ENCODE measurements at places on chromosomes 11 and 22.

GRCh38 chr11:102267609-102268008, 49.7 kb upstream of the BIRC3 start:
- peak; percentile 68 for DNase-seq

GRCh38 chr11:45751430-45751829, 53.5 kb upstream of the SLC35C1 start:
- DNase-seq = no peak

- no peak for DNase-seq
Measured at GRCh38 chr11:36022882-36023281, 79.0 kb downstream of the LDLRAD3 start.

- DNase-seq = no peak
Measured at GRCh38 chr11:93166862-93167261, 30.9 kb downstream of the SLC36A4 start.

- DNase-seq = no peak
Measured at GRCh38 chr22:27930331-27931060, 11.4 kb upstream of the PITPNB start.

DNA sequence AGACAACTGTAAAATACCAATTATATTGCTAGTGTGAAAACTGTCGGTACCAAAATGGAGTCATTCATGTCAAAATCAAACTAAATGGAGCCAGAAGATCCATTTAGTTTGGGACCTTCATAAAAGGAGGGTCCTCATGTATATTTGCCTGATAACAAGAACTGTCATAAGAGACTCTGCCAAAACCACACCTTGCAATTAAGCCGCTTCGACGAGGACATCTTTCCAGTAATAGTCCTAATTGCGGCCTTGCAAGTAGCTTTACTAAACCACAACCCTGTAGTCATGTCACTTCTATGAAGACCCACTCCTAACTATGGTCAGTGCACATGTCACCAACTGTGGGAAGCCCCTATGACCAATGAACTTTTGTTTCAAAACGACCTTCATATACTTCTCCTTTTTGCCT, 9.4 kb downstream of the UBQLN3 start:
- no peak for DNase-seq

- DNase-seq = no peak
Measured at GRCh38 chr11:106728379-106728778, 289.9 kb downstream of the GUCY1A2 start.

- DNase-seq = no peak
Measured at GRCh38 chr11:24145411-24145810, 351.4 kb upstream of the LUZP2 start.

DNA sequence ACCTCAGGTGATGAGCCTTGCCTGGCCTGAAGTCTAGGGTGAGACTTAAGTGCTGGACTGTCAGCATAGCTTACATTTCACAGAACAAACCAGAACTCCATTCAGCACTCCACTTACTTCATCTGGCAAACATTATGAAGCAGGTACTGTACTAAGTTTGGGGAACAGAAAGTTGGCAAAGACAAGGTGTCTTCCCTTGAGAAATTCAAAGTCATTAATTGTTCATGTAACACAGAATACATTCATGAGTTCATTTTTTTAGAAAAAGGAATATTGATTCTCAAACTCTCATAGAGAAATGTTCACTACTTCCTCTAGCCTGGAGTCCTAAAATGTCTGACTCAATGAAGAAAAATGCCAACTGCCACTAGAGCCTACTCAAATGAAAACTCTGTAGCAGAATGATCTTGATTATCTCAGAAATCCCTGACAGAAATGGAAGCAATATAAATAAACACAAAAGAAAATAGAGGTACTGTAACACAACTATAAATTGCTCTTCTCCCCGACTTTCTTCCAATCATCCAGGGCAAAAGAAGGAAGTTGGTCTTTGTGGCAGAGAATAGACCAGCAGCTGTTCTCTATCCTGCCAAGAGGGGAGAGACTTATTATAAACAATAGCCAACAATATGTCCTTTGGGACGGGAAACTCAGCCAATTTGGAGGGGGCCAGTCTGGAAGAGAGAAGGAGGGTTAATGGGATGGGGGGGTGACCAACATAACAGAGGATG, 129.2 kb upstream of the MTMR2 start:
- no peak for DNase-seq

DNA sequence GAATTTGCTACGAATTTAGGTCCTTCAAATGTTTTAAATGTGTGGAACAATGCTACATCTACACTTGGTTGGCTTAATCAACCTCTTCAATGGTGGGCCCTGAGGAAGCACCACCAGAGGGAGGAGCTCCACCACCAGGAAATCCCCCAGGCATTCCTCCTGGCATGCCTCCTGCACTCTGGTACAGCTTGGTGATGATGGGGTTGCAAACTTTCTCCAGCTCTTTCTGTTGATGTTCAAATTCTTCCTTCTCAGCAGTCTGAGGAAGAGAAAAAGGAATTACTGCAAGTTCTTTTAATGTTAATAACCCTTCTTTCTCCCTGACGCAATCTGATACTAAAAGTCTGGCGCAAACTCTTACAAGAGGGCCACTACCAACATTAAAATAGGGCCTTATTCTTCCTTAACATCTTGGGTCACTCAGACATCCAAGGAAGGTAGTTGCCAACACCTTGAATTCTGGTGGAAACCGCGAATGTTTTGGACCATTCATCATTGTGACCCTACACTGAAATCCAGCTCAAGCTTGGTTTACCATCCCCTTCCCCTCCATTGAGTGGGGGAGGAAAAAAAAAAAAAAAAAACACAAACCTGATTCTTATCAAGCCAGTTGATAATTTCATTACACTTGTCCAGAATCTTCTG, 4.2 kb downstream of the HSPA8 start:
- no peak for DNase-seq

DNA sequence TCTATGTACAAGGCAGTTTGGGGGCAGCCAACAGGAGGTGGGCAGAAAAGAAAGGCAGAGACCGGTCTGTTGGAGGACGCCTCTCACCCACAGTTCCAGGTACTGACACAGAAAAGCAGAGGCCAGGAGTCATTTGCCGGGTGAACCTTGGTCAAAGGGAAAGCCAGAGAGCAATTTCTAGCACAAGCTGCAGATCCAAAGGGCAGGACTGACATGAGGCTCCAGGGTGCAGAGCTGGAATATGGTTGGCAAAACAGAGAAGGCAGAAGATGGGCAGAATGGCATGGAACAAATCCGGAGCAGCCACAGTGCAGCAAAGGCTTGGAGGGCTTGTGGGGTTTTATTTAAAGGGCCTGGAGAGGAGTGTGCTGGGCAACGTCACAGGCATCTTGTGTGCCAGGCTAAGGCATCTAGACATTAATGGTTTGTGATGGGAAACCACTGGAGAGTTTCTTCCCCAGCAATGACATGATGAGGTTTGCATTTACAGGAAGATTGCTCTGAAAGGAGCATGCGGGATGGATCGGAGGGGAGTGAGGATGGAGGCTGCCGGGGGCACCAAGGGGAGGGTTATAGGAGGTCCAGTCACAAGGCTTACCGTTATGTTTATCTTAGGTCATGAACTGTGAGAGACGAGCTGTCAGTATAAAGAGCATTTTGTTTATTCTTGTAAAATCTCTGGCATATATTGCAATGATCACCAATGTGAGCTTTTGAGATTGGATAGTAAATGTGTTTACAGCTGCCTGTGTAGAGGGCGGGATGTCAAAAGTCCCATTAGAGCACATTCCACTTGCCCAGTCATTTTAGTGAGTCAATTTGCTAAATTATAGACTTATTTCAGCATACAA, 5.7 kb upstream of the MMP20 start:
- no peak for DNase-seq

GRCh38 chr11:112828421-112828820, 132.8 kb upstream of the NCAM1 start:
- no peak for DNase-seq

- DNase-seq = no peak
Measured at GRCh38 chr11:64752175-64752970, 7.4 kb downstream of the PYGM start.

DNA sequence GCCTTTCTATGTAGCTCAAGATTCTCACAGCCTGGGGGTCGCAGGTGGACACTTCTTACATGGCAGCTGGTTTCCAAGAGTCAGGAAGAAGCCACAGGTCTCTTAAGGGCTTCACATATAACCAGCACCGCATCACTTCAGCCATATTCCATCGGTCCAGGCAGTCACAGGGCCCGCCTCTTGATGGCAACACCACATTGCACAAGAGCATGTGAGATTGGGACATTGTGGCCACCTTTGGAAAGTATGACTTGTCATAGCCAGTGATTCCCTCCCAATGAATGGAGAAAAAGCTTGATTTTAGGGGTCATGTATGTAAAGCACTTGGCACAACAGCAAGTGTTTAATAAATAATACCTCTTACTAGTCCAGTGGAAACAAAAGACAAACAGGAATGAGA, 98.3 kb downstream of the NCAM1 start:
- no peak for DNase-seq

- DNase-seq = peak; percentile 94
Measured at GRCh38 chr11:70483077-70483861, 84.9 kb downstream of the CTTN start.

GRCh38 chr11:28169816-28170215, 61.6 kb downstream of the METTL15 start:
- DNase-seq = no peak

DNA sequence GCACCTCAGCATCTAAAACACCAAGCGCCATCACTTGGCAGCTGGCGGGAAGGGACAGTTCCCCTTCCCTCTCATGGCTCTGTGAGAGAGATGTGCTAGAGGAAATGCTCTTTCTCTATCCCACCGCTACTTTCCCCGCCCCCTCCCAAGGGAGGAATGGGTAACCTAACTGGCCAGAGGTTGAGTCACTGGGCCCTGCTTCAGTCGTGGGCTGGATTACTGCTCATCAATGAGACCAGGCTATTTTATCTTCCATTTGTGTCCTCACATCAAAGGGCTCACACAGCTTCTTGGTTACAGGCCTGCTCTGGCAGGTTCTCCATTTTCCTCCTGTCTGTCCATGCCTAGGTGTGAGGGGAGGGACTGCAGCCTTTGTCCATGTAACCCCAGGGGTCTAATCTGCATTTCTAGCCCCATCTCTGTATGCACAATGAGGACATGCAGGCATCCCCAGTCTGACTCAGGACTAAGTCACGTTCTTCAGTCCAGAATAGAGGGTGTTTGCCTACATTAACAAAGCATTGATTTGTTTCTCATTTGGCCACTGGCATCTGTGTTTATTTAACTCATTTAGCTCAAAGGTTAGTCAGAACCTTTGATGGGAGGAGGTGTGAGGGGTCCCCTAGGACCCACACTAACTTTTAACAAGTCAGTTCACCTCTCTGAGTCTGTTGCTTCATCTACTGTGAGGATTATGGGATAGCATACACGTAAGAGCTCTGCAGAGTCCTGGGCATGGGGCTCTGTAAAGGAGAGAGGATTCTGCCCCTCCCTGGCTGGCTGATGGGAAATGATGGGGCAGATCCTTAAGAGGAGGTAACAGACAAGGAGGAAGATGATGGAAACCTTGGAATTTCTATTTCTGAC, 99.1 kb downstream of the XRRA1 start:
- DNase-seq = no peak

DNA sequence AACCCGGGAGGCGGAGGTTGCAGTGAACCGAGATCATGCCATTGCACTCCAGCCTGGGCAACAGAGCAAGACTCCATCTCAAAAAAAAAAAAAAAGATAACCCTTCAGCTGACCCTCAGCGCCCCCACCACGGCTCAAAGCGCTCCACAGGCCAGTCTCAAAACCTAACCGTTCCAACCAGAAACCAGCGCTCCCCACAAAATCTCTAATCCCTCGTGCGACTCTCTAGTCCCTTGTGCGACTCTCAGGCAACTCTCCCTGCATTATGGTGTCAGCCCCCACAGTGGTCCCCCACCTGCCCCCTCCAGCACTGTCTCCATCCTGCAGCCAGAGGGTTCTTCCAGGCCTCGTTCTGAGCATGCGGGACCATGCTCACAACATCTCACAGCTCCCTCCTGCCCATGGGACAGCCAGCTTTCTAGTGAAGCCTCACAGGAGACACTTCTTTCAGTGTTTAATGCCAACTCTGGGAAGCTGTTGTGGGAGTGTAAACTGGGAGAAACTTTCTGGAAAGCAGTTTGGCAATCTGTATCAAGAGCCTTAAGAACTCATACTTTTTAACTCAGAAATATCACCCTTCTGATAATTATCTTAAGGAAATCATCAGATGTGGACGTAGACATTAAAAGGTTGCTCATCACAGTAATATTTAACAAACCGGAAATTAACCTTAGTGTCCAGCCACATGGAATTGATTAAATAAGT, 4.2 kb upstream of the RASGRP2 start:
- DNase-seq = no peak

DNA sequence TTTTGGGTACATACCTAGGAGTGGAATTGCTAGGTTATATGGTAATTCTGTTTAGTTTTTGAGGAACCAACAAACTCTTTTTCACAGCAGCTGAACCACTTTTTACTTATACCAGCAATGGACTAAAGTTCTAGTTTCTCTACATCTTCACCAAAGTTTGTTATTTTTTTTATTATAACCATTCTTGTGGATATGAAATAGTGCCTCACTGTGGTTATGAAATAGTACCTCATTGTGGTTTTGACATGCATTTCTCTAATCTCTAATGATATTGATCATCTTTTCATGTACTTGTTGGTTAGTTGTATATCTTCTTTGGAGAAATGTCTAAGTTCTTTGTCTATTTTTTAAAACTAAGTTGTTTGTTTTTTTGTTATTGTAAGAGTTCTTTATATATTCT, 27.2 kb downstream of the STIM1 start:
- DNase-seq = no peak

- no peak for DNase-seq
Measured at GRCh38 chr11:83659466-83659865, 373.3 kb upstream of the CCDC90B start.

DNA sequence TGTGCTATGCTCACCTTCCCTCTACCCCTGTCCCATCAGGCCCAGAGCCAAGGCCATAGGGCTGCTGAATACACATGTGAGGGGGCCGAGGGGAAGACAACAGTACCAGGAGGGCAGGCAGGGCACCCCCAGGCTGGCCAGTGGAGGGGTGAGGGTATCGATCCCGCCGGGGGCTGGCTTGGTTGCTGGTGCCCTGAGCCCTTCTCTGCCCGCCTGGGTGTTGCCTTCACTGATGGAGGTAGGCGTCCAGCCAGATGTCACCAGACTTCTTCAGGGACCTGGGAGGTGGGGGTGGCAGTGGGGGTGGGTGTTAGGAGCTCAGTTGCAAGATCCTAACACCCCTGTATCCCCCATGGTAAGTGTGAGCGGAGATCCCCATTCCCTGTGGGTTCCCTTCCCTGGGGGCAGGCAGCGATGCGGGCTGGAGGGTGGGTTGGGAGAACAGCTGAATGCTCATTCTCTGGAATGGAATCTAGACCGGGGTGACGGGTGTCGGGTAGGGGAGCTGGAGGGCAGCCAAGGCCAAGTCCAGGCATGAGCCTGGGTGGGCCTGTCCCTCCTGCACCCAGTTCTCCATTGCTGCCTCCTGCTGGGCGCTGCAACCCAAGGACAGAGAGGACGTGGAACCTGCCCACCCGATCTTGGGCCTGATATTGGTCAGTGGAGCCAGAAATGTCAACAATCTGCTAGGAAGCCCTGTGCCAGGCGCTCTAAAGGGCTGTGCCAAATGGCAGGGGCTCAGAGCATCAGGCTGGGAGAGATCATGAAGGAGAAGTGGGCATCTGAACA, 17.6 kb downstream of the FADS3 start:
- DNase-seq = no peak
